Hair follicle dermal papilla cell (primary cell): ENCODE measurements at places on chromosomes 1 and 21. TPM values are rescaled to one million over a fixed set of nuclear protein-coding genes. Genes with fewer than 3 reads are reported as not detected.

Gene DMRTA2
- not detected in 2 replicates for total RNA-seq

Gene SPRR2E
- total RNA-seq, result not detected in 2 replicates

Gene MAN1C1
- total RNA-seq, result 15.8 and 16.9 TPM in 2 replicates

Gene MNDA
- total RNA-seq, result not detected in 2 replicates

Gene ANGPTL7
- under 0.01 and 0.12 TPM in 2 replicates for total RNA-seq

Gene RGS16
- 1.1 and 2.3 TPM in 2 replicates for total RNA-seq

Gene LYPD8
- not detected in 2 replicates for total RNA-seq

Gene OPRD1
- under 0.01 TPM in 1 of 2 replicates, not detected in the other for total RNA-seq

Gene FAM72D
- total RNA-seq, result 0.12 TPM in 1 of 2 replicates, not detected in the other

Gene LENEP
- not detected in 2 replicates for total RNA-seq

Gene SPOCD1
- 49.1 and 51.1 TPM in 2 replicates for total RNA-seq

Gene HES2
- under 0.01 TPM in 1 of 2 replicates, not detected in the other for total RNA-seq

Gene TCHH
- under 0.01 TPM in 1 of 2 replicates, not detected in the other for total RNA-seq

Gene TRABD2B
- not detected in 2 replicates for total RNA-seq

Gene CYP4A22
- total RNA-seq, result not detected in 2 replicates

Gene SPRR1B
- total RNA-seq, result not detected in 2 replicates

Gene SLC30A2
- total RNA-seq, result not detected in 2 replicates

Gene PSMA5
- total RNA-seq, result 31.3 and 47.8 TPM in 2 replicates

Gene CLDN8
- under 0.01 TPM in 1 of 2 replicates, not detected in the other for total RNA-seq

Gene PROK1
- total RNA-seq, result 0.12 TPM in 1 of 2 replicates, not detected in the other

Gene ENAH
- 76.3 and 89.2 TPM in 2 replicates for total RNA-seq

Gene CFAP141
- not detected in 2 replicates for total RNA-seq

Gene CR1L
- total RNA-seq, result not detected in 2 replicates

Gene ARHGAP30
- total RNA-seq, result not detected in 2 replicates

Gene ARHGEF10L
- 27.1 and 29.5 TPM in 2 replicates for total RNA-seq

Gene CORT
- 0.32 TPM in 1 of 2 replicates, not detected in the other for total RNA-seq

Gene GPR37L1
- total RNA-seq, result not detected in 2 replicates

Gene S100A2
- total RNA-seq, result 3.4 and 6.8 TPM in 2 replicates

Gene FCGR2B
- total RNA-seq, result not detected in 2 replicates

Gene PCSK9
- 14.8 and 18.3 TPM in 2 replicates for total RNA-seq

Gene SPATA17
- 0.85 and 1.3 TPM in 2 replicates for total RNA-seq

Gene OLIG1
- total RNA-seq, result not detected in 2 replicates

Gene RGS5
- 6.7 and 20.9 TPM in 2 replicates for total RNA-seq

Gene CENPS
- total RNA-seq, result 10.9 and 11.2 TPM in 2 replicates

Gene DNM3
- total RNA-seq, result 9.7 and 11.0 TPM in 2 replicates

Gene REN
- total RNA-seq, result not detected in 2 replicates

Gene KCNJ6
- under 0.01 and 0.24 TPM in 2 replicates for total RNA-seq

Gene S100A5
- not detected in 2 replicates for total RNA-seq

Gene ADAMTSL4
- total RNA-seq, result 12.3 and 15.7 TPM in 2 replicates
